NCI-H2227 treated with DMSO at 0.1 percent for 48 hours (cell line): ENCODE measurements at places on chromosomes 1 and 21.

DNA sequence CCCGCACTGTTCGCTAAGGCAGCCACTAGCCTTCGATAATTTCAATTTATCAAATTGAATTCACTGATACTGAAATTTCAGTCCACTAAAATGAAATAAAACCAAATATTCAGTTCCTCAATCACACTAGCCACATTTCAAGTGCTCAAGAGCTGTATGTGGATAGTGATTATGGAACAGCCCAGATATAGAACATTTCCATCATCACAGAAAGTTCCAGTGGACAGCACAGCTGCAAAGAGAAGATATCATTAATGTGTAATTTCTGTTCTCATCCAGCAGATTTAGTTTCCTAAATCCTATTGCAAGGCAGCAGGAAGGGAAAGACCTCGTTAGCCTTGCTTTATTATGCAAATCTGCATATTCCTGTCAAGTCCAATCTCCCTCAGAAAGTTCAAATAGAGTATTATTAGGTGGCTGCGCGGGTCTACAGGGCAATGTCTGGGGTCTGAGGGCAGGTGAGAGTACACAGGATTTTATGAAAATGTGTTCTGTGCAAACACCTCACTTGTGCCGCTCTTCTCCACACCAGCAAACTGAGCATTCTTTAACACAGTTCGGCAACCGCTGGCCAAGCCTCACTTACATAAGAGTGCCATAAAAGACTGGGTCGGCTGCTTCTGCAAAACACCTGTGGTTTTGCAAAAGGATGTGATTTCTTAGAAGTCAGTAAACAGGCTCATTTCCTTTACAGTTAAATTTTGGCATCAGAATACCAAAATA is 22.4 kb downstream of the CAPZB start:
- DNase-seq: no peak

GRCh38 chr21:45818276-45818903 is 163.2 kb upstream of the COL6A1 start:
- DNase-seq: no peak

GRCh38 chr1:113286156-113286555 is 104.2 kb upstream of the MAGI3 start:
- no peak for DNase-seq

- no peak for DNase-seq
These were observed 450.8 kb downstream of the PTPRU start for GRCh38 chr1:29687166-29687565.

DNA sequence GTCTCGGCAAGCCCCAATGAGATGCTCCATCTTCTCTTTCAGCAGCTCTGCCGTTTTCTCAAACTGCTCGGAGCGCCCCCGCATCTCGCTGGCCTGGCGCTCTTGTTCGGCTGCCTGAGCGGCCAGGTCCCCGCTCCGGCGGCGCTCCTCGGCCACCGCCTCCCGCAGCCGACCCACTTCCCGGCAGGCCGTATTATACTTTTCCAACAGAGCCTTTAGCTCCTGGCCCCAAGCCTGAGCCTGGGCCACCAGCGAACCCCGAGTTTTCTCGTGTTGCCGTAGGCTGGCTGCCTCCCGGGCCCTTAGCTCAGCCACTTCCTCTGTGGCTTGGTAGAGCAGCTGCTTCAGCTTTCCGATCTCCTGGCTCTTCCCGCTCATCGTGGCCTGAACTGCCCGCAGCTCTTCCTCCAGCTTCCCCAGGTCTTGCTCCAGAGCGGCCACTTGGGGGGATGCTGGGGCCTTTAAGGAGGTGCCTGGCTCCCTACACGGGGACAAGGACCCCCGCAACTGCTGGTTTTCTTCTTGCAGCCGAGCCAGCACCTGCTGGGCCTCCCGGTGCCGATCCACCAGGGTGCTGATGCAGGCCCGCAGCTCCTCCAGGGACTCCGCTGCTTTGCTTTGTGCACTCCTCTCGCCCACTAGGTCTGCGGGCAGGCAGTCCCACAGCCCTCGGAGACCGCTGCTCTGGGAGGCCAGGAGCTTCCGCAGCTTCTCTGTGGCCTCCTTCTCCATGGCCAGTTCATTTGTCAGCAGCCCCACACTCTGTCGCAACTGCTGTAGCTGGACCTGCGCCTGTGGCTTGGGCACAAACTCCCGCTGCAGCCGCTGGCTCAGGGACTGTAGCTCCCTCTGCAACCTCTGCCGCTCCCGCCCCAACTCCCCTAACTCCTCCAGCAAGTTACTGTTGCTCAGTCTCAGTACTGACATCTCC is 13.4 kb upstream of the PIAS3 start:
- no peak for DNase-seq

DNA sequence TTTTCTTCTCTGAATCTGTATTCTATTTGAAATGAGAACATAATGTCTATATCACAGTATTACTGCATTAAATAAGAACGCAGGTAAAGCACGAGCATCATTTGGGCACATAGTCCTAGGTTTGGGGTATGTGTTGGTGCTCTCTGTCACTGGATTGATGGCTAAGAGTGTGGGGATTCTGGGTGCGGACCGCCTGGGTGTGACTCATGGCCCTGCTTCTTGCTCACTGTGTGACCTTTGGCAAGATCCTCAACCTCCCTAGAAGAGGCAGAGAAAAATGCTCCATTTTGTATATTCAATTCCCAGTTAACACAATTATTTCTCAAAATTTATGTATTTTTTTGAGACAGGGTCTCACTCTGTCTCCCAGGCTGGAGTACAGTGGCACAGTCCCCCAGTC is 99.7 kb downstream of the LAMC2 start:
- DNase-seq: no peak

DNA sequence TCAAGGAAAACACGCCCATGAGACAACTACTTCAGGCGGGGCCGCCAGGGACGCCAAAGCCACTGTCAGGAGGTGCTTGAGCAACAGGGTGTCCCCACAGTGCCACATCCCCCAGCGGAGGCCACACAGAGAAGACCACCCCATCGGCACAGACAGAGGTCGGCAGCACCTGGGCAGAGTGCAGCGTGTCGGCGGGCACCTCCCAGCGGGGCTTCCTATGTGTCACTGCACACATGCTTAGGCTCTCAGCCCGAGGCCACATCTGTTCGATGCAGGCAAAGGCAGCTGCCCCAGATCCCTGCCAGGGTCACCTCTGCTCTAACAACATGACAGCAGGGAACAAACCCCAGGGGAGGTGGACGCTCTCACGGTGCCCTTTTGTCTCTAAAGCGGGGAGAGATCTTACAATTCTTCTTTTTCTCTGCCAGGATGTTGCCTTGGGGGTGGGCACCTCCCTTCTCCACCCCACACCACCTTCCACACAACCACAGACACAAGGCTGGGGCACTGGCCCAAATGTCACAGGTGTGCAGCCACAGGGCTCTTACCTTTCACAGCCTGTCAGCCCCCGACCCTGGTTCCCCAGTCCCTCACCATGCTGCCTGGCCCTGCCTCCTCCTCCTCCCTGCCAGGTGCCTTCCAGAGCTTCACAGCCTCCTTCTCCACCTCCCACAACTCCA is 4.2 kb downstream of the KRTAP10-8 start:
- no peak for DNase-seq

DNA sequence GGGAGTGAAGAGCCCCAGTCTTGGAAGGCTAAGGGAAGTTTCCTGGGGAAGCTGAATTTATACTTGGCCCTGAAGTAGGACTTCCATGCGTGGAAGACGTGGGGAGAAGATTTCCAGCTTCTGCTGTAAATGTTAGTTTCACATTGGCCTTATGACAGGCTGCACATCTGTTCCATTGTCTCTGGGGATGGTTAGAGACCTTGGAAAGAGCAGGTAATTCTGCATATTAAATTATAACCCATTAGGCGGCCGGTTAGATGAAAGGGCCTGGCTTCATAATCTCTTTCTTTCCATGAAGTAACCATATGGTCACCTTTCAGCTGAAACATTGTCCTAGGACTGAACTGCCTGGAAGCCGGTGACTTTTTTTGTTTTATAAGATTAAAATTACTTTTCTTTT is 37.5 kb downstream of the DPT start:
- no peak for DNase-seq

- no peak for DNase-seq
These were observed 1.1 kb upstream of the FABP3 start for GRCh38 chr1:31373897-31374486.

- DNase-seq: no peak
These were observed 245.0 kb downstream of the FOXD2 start for GRCh38 chr1:47682786-47683350.

- DNase-seq: no peak
These were observed 87.5 kb upstream of the KIF26B start for GRCh38 chr1:245067257-245067656.

DNA sequence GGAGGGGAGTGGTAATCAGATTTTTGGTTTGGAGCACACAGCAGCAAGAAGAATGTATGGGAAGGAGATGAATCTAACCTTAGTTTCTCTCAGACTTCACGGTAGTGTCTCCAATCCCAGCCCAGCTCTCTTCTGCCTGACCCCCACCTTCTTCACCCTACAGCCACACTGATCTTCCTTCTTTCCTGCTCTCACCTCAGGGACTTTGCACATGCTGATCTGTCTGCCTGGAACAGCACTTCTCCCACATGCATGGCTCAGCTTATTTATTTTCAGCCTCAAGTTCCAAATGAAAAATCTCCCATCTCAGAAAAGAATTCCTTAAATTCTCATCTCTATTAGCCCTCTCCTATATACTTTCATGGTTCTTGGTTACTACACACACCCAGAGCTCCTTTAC is 48.8 kb upstream of the LPAR3 start:
- DNase-seq: no peak

DNA sequence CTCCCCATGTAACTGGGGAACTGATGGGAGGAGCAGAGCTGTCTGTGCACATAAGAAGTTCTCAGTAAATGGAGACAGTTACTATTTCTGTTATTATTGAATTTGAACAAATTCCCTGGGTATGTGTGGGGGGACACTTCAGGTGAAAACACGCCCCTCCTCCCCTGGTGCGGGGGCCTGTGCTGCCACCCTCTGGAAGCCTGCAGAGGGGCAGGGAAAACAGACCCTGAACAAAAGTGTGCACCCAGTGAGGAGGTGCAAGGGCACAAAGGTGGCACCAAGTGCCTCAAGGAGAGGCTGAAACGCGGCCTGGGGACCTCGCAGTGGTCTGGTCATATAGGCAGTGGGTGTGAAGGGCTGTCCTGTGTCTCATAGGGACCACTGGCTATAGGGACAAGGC is 18.2 kb upstream of the NADK start:
- DNase-seq: no peak

- peak; percentile 24 for DNase-seq
These were observed at the start of gene EVA1C for GRCh38 chr21:32412162-32413014. Gene EVA1C, plus strand, starts transcription at chr21:32412706. Its CDS starts 148 bp downstream, at chr21:32412854.

GRCh38 chr1:207913951-207914350 is 3.0 kb upstream of the CD34 start:
- no peak for DNase-seq

DNA sequence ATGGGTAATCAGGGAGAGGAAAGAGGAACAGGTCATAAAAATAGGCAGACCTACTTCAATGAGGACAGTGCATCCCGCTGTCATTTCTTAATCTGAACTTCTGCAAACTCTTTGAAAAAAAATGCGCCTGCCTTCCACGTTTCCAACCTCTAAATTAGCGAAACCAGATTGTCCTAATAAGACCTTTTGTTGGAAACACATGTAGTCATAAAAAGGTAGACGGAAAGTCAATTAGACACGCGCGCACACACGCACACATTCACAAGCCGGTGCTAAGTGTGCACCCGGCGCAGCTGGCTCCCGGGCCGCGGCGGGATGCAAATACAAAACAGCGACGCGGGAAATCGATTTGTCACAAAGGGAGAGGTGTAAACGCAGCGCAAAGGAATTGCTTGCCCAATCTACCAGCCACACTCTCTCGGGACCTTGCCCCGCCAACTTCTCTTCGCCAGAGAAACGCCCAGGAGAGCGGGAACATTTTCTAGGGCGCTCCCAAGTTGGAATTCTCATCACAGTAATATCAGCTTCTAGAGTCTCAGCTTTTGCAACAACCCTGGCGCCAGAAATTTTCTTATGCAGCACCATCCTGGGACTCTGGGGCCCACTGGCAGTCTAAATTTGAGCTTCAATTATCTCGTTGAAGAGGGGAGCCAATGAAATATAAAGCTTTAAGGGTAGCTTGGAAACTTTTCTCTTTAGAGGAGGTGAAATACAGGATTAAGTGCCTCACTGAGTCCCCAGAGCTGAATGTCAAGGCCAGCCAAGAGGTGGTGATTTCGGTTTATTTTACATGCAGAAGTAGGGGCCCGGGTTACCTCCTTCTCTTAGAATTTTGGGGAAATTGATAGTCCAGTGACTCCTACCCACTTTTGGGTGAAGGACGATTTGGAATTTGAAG is 4.5 kb downstream of the PRRX1 start:
- DNase-seq: no peak

DNA sequence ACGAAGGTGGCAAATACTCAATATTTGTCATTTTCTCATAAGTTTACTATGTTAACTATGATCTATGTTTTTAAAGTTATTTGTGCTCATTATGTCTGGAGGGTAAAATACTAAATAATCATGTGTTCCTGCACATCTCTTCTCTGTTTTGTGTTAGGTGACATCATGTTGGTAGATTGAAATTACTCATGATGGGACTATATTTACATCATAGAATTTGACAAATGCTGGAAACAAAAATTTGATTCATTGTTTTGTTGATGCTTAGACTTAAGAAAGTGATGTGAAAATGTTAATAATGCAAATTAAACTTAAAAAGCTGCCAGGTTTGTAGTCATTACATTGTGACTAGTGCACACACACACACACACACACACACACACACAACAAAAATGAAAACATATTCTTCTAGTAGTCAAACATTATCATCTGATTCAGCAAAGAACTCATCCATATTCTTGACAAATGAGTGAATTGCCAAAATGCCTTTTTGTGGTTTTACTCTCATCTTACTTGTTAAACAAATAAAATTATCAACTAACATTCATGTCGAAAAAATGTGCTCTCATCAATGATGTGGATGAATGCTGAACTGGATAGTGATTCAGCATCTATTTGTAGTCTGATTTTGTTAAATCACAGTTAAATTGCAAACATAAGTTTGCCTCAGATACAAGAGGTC is 870.7 kb downstream of the BRINP3 start:
- no peak for DNase-seq

DNA sequence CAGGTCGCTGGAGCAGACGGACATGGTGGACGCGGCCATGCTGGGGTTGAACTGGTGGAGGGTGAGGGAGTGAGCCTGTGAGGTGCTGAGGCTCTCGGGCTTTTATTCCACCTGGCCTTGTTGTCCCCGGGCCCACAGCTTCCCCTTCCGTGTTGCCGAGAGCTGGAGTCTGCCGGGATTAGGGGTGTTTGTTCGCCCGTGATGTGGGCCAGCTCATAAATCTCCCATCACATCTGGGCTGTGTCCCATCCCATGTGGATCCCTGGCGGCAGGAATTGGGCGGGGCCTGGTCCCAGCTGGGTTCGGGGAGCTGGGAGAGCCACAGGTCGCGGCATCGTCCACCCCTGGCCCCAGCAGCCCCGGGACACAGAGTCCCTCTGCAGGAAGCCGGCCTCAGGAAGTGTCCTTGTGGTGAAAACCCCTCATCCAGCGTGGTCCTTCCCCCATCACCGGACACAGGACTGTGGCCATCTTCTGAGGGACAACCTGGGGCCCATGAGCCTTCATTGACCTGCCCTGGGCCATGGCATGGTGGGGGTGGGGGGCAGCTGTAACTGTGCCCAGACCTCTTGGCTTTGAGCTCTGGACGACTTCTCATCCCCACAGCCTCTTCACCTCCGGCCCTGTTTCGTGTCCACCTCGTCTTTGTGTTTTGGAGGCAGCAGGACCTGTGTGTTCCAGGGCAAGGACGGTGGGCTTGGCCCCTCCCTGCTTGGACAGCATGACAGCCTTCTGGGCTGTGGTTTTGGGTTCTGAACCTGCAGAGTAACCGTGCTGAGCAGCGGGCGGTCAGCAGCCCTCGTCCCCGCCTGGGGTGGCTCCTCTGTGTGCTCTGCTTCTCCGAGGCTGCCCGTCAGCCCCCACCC is at the start of gene KRTAP10-6:
Gene KRTAP10-6, minus strand, starts transcription at position 60 of the 866 bp plus-strand sequence. Its CDS starts 21 bp downstream, at position 39.
- DNase-seq: no peak
